ENCODE measurements at places on chromosomes 3 and 15.

DNA sequence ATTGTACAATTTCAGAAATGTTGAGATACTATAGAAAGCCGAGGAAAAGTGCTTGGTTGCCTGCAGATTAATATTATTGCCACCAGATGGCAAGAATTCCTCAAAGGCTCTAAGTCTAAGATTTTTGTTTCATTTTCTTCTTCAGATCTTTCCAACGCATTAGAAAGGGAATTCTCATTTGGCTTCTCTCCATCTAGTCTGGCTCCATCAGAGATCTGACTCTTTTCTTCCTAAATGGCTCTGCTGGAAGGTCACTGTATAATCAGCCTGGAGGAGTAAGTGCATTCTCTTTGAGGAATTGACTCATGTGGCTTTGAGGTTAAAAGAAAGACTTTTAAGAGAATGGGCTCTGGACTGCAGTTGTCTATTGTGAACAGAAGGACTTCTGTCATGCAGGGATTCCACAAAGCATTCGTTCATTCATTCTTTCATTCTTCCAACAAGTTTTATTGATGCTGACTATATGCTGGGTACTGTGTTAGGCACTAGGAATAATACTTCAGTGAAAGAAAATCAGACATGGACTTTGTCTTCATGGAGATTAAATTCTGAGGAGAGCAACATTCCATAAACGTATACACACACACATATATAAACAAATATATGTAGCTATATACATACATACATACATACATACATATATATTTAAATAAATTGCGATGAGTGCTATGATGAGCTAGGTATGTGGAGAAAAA is 55.3 kb downstream of the SLC28A2 start:
- DNase-seq: no peak

DNA sequence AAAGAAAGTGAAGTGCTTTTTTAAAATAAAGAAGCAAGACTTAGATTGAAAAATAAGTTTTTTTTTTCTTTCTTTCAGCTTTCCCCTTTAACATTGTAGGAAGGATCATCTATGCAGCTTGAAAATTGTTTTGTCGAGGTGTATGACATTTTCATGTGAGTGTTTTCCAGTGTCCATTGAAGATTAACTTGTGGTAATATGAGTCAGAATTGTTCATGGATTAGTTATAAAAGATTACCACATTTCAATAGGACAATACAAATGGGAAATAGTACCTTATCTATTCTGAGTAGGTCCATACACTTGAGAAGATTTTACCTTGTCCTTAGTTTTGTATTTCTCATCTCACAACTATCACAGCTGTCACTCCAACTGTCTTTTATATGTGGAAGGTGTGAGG is 1234.7 kb downstream of the NSUN3 start:
- DNase-seq: no peak

DNA sequence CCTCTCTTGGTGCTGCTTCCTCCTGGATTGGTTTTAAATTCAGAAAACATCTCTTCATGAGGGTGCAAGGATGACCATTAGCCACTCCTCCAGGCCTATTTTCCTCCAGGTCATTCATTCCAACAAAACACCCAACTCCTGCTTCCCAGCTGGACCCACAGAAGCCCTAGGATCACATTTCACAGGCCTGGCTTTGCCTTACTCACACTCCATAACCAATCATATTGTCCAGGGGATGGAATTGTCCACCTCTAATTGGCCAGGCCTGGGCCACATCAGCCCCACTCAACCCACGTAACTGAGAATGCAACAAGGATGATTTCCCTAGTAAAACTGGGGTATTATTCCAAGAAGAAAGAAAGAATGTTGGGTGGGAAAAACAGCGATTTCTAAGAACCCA is 616.7 kb upstream of the SUCLG2 start:
- DNase-seq: no peak

DNA sequence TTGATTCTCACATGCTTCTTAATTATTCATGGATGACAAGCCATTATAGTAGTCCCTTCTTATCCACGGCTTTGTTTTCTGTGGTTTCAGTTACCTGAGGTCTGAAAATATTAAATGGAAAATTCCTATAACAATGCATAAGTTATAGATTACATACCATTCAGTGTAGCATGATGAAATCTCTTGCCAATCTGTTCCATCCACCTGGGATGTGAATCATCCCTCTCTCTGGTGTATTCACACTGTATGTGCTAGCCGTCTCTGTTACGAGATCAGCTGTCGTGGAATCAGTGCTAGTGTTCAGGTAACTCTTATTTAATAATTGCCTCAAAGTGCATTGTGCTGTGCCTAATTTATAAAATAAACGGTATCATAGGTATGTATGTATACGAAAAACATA is 5.2 kb downstream of the WDR5B start:
- no peak for DNase-seq

- no peak for DNase-seq
Measured at GRCh38 chr3:45573591-45573990, 21.0 kb upstream of the LIMD1 start.

GRCh38 chr3:138329127-138329983 is at the start of gene NME9:
NME9 (minus strand) TSS chr3:138329851; CDS start chr3:138329335, 516 bp downstream.
- DNase-seq: peak; percentile 80

DNA sequence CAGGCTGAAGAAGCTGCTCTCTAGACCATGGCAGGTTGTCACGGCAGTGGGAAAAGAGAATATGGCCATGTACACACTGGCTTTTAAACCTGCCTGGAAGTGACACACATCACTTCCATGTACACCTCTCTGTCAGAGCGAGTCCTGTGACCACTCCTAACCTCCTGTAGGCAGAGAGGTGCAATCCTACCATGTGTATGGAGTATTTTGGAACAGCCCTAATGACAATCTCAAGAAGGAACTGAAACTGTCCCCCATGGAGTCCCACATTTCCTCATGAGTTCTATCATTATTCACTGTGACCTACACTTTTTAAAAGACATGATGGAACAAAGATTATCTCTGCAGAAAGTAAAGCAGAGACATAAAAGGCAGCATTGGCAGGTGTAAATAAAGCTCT is 153.4 kb upstream of the PFN2 start:
- DNase-seq: no peak

GRCh38 chr3:135539854-135540253 is 425.7 kb upstream of the PPP2R3A start:
- no peak for DNase-seq

DNA sequence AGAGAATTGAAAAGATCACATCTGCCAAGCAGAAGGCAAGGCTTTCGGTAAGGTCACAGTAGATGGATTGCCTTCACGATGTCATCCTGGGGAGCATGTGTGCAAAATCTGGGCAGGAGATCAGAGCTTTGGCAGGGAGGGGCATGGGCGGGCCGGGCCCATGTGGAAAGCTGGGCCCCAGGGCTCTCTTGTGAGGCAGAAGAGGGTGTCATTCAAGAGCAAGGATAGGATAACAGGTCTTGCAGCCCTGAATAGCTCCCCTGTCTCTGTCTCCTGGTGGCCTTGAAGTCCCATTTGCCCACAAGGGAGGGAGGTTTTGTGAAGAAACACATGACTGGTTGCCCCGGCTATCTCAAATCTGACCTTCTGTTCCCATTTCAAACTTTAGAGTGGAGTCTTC is 172.0 kb downstream of the OPA1 start:
- DNase-seq: no peak

- DNase-seq: no peak
Measured at GRCh38 chr3:4401441-4401840, 65.6 kb downstream of the SUMF1 start.

- no peak for DNase-seq
Measured at GRCh38 chr15:41304149-41304770, 28.1 kb downstream of the OIP5 start.

DNA sequence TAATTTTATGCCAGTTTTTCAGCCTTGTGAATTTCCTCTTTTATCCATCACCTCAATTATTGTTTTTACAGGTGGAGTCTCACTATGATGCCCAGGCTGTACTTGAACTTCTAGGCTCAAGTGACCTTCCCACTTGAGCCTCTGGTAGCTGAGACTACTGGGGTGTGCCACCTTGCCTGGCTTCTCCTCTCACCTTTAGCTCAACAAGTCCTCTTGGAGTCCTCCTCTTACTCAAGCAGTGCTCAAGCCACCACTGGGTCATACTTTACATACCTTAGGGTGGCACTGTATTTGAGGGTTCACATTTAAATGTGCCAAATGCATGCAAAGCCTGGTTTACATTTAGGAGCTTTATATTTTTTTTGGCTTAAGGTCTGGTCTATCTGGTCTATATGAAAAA is 350.1 kb upstream of the MCTP2 start:
- DNase-seq: no peak

GRCh38 chr3:159886050-159886449 is 102.6 kb upstream of the IL12A start:
- DNase-seq: no peak

DNA sequence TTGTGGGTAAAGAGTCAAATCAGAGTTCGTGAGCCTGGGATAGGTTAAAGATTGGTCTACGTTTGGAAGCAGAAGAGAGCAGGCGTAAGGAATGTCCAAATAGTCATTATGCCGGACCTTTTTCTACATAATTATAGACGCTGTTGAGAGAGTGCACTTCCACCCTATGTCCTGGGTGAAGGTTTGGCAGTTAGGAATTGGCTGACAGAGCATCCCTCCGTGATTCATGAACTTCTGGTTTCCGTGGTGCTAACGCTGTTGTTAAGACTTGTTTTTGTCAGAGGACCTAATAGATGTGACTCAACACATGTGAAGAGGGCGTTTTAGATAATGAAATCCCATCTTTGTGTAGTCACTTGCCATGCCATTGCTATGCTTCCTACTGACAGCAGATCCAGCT is 1.1 kb downstream of the EAF1 start:
- DNase-seq: no peak

DNA sequence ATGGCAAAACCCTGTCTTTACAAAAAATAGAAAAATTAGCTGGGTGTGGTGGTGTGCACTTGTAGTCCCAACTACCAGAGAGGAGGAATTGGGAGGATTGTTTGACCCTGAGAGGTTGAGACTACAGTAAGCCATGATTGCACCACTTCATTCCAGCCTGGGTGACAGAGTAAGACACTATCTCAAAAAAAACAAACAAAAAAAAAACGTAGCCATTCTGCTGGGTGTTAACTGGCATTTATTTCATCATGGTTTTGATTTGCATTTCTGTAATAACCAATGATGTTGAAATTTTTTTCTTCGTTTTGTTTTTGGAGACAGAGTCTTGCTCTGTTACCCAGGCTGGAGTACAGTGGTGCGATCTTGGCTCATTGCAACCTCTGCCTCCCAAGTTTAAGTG is 63.3 kb downstream of the RPLP1 start:
- DNase-seq: no peak

DNA sequence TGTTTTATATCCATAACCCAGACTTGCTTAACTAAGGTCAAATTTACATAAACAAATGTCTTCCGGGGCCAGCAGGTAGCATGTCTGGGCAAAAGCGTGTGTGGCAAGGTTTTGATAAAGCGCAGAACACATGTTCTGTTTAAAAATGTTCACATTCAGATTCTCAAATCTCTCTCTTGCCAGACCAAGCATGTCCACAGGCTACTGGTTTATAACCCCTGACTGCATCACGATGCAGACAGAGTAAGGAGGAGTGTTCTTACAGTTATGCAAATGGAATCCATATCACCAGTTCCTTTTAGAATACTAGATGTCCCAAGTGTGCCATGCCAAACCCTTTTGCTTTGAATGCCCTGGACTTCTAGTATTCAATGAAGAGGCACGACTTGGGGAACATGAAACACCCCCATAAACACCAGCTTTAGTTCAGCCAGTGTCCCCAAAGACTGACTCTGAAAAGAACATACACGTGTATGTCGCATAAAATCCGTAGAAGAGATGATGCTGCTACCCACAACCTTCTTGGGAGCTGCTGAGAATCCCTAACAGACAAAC is 412.0 kb downstream of the CNTN4 start:
- no peak for DNase-seq

DNA sequence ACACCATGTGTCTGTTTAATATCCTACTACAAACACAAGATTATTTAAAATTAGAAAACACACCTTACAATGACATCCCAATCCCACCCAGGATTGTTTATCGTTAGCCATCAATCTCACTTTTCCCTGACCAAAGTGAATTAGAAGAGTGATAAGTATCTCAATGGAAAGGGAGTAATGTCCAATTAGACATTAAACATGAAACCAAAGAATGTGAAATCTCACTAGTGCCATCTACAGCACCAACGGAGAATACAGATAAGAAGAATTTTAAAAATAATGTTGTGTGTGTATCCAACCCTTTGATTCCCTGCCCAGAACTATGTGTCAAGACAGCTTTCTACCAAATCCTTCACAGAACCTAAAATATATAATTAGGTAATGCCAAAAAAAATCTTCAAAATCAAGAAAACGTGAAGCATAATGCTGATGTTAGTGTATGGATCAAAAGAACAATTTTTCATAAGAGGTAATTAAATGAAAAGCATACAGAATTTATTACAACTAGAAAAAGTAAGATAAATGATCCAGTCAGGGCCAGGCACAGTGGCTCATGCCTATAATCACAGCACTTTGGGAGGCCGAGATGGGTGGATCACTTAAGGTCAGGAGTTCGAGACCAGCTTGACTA is 64.2 kb downstream of the SCAPER start:
- DNase-seq: no peak

All from stimulated activated CD4-positive, alpha-beta T cell treated with anti-CD3 and anti-CD28 coated beads, Interleukin-1b, Interleukin-23, amount 100 ng/mL, for 1 hour (primary cell).